Cerebellar nuclear complex (tissue), 1 donor: ENCODE measurements at places on chromosomes 16 and 17.

DNA sequence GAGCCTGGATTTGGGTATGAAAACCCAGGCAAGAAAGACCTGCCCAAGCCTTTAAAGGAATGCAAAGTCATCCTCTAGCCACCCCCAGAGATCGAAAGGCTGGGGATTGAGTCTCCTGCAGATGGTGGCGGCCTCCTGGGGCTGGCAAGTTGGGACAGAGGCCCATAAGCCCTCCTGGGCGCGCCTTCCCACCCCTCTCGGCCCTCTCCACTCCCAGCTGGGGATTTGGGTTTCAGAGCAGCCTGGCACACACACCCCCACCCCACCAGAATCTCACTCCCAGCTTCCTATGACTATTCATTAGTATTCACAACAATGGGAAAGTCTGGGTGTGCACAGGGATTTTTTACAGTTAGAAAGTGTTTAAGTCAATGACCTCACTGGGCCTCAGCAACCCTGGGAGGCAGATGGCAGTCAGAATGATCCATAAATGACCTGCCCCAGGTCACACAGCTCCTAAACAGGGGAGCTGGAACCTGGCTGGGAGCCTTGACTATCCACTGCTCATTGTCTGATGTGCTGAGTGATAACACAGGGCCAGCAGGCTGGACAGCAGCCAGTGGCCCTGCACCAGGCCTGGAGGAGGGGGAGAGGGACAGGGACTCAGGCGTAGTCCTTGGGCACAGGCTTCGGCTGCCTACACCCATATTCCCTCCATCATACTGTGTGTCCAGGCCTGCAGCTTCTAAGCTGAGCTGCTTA is 12.1 kb downstream of the NHERF1 start:
- DNase-seq = no peak

GRCh38 chr16:25256695-25257469 is 763 bp downstream of the ZKSCAN2 start:
- no peak for DNase-seq

GRCh38 chr16:48157794-48158193 is 2.0 kb upstream of the ABCC12 start:
- DNase-seq = no peak

GRCh38 chr17:81052199-81052997 is 17.4 kb downstream of the BAIAP2 start:
- no peak for DNase-seq

DNA sequence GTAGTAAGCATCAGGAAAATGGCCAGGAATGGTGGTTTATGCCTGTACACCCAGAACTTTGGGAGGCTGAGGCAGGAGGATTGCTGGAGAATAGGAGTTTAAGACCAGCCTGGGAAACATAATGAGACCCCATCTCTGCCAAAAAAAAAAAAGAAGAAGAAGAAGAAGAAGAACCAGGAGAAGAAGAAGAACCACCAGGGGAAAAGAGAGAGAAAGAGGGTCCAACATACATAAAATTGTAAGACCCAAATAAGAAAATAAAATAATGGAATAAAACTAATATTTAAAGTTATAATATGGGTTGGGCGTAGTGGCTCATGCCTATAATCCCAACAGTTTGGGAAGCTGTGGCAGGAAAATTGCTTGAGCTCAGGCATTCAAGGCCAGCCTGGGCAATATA is 408.4 kb downstream of the ZFHX3 start:
- no peak for DNase-seq

DNA sequence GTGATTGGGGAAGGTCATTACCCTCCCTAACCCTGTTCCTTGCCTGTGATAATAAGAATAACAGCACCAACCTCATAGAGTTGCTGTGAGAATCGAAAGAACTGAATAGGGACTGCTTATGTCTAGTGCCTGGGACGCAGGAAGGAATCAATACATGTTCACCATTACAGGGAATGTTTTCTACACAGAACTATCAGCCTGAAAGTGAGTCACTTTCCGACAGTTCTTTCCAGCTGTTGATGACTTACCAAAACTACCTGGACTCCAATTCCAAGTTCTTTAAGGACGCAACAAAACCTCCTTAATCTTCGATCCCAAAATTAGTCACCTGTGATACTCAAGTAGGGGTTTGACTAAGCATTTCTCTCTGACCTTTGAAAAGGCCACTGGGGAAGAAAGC is 29.4 kb downstream of the ZNF423 start:
- no peak for DNase-seq

GRCh38 chr17:7437950-7438614 is 1.2 kb upstream of the FGF11 start:
- DNase-seq = no peak

DNA sequence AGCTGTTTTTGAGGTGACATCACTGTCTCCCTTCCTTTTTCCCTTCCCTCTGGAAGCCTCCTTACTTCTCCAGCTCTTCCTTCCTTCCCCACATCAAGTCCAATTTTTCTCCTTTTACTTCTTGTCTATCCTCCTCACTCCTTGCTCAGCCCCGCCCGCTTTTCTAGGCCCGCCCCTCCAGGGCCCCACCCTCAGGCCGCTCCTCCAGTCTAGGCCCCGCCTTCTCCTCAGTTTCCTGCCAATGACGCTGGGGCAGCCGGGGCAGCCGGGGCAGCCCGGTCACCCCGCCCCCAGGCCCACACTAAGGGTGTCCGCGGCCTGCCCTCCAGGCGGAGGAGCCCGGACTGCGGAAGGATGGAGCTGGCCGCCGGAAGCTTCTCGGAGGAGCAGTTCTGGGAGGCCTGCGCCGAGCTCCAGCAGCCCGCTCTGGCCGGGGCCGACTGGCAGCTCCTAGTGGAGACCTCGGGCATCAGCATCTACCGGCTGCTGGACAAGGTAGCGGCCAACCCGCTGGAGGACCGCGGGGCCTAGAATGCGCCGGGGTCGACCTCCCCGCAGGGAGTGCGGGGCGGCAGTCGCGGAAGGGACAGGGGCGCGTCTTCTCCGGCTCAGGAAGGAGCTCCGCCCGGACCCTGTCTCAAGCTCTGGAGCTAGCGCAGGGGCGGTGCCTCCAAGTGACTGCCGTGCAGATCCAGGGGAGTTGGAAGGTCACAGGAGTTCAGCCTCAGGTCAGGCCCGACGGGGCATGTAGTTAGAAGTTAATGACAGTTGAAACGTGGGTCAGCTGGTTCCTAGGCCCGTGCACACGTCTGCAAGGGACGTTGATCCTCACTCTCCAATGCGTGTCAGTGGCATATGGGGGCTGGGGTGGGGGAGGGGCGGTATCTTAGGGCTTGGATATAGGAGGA is at the start of gene PCTP:
Gene PCTP, plus strand, starts transcription at position 302 of the 908 bp plus-strand sequence. Its CDS starts 53 bp downstream, at position 355.
- no peak for DNase-seq

GRCh38 chr17:69597898-69598692 is 183.6 kb downstream of the MAP2K6 start:
- no peak for DNase-seq

- DNase-seq = no peak
Observed at GRCh38 chr17:81221842-81222619, 734 bp downstream of the CEP131 start.

DNA sequence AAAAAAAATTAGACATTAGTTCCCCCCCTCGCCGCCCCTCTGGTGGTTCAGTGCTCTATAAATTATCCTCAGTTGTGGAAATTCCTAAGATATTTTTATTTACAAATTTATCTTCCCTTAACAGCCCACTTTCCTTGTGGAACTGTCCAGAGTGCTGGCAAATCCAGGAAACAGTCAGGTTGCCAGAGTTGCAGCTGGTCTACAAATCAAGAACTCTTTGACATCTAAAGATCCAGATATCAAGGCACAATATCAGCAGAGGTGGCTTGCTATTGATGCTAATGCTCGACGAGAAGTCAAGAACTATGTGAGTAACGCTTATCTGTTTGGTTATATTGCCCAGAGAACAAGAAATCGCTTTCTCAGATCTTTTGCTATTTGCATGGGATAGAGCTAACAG is 2.9 kb downstream of the KPNB1 start:
- no peak for DNase-seq

- no peak for DNase-seq
Observed at GRCh38 chr16:88408561-88409142, 25.9 kb downstream of the ZNF469 start.

GRCh38 chr17:57527221-57528057 is 217.7 kb downstream of the CCDC182 start:
- no peak for DNase-seq

DNA sequence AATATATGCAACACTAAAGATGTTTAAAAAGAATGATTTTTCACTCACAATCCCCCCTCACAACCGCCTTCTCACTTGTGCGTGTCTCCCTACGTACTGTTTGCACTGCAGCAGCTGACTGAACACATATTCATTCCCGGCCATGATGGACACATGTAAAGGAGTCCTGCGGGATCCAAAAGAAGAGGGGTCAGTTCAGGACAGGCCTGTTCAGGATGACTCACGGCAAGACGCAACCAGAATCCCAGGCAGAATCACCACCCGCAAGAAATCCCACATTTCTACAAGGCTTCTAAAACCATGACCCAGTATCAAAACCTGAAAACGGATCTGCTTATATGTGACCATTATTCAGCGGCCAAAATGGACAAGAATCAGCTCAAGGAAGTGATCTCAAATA is 52.3 kb downstream of the CYB5D2 start:
- DNase-seq = no peak

- DNase-seq = no peak
Observed at GRCh38 chr17:17692353-17693252, 11.3 kb downstream of the RAI1 start.

GRCh38 chr16:383326-384051 is 1.7 kb upstream of the PGAP6 start:
- no peak for DNase-seq

GRCh38 chr16:4640572-4641305 is 16.1 kb downstream of the MGRN1 start:
- DNase-seq = no peak

GRCh38 chr17:36859706-36860105 is 77.6 kb upstream of the LHX1 start:
- DNase-seq = no peak

GRCh38 chr17:9219631-9220397 is 198.5 kb downstream of the NTN1 start:
- no peak for DNase-seq

GRCh38 chr17:75830164-75831031 is 13.8 kb downstream of the UNC13D start:
- no peak for DNase-seq

DNA sequence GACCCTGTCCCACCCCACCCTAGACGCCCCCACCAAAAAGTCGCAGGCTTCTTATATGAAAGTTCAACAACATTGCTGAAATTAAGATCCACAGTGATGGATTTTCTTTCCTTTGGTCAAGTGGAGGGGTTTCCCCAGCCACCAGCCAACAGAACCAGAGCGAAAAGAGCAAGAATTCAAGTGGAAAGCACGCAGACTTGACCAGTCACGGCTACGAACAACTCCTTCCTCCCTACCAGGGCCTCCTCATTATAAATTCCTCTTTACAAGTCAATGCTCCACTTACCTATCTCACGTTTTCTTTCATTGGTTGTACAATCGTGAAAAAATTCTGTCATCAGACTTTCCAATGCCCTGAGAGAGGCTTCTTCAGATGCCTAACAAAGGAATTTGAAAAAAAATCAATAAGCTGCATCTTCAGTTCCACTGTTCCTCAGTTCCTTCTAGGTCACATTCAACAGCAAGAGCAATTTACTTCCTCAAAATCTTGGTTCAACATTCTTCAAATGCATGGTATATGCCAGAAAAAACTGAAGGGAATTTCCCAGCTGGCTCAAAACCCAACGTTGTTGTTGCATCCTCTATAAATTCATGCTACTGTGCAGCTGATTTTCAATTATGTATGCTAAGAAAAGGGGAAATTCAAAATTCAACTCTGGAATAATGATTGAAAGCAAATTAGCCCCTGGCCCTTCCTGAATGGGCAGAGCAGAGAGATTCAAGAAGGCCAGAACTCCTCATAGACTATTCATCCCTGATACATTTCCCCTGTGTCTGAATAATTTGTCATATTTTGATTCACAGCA is 30.9 kb downstream of the XPO6 start:
- no peak for DNase-seq

DNA sequence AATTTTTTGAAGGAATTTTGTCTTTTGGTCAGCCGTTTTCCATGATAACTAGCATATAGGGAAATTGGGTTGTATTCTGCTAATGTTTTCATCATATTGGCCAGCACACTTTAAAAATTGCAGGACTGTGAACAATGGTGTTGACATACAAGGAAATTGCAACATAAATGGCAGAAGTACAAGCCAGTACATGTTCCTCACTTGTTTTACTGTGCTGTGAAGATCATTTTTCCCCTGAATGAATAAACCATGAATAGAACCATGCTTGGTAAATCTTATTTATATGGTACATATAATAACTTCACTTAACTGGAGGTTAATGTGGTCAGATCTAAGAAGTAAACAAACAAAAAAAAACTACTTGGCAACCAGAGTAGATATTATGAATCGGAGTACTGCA is 22.8 kb downstream of the OMG start:
- DNase-seq = no peak

DNA sequence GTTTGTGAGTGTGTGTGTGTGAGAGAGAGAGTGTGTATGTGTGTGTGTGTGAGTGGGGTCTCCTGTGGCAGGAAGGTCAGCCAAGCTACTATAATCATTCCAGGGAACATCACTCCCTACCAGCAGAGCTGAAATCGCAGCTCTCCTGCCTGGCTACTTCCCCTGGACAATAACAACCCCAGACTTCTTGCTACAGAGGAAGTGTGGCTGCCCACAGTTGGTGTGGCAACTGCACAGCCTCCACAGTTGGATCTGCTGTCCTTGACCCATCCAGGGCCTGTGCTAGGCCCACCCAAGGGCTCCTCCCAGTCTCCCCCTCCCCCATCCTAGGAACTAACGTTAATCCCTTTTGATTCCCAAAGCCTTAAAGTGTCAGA is 1.5 kb downstream of the SLC13A5 start:
- DNase-seq = no peak

- no peak for DNase-seq
Observed at GRCh38 chr17:81049372-81049911, 14.5 kb downstream of the BAIAP2 start.
